Cardiac muscle cell (in vitro differentiated cells and primary cell): ENCODE measurements at places on chromosomes 13 and 19. TPM values are rescaled to one million over a fixed set of nuclear protein-coding genes. Genes with fewer than 3 reads are reported as not detected.

GRCh38 chr19:16316506-16316882 is 8.1 kb upstream of the KLF2 start:
- DNase-seq: no peak

GRCh38 chr19:45901432-45901911 is 941 bp downstream of the MYPOP start:
- DNase-seq: peak; percentile 29

GRCh38 chr19:9883231-9883758 is 48.2 kb downstream of the PIN1 start:
- no peak for DNase-seq

DNA sequence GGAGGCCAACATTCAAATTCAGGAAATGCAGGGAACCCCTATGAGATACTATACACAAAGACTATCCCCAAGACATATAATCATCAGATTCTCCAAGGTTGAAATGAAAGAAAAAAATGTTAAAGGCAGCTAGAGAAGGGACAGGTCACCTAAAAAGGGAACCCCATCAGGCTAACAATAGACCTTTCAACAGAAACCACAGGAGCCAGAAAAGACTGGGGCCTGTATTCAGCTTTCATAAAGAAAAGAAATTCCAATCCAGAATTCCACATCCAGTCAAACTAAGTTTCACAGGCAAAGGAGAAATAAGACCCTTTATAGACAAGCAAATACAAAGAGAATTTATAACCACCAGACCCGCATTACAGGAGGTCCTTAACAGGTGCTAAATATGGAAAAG is 1703.6 kb upstream of the PRR20A start:
- no peak for DNase-seq

DNA sequence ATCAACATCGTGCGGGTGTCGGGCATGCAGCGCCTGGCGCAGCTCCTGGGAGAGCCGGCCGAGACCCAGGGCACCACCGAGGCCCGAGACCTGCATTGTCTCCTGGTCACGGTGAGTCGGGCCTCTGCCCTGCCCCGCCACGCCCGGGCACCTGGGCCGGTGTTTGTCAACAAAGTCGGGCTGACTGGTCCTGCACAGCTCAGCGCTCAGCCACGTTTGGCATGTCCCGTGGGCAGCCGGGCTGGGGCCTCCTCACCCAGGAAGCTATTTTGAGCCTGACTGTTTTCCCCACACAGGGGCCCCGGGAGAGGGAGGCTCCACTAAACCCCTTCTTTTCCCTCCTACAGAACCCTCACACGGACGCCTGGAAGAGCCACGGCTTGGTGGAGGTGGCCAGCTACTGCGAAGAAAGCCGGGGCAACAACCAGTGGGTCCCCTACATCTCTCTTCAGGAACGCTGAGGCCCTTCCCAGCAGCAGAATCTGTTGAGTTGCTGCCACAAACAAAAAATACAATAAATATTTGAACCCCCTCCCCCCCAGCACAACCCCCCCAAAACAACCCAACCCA is 1.3 kb downstream of the GADD45B start:
- peak; percentile 34 for DNase-seq

DNA sequence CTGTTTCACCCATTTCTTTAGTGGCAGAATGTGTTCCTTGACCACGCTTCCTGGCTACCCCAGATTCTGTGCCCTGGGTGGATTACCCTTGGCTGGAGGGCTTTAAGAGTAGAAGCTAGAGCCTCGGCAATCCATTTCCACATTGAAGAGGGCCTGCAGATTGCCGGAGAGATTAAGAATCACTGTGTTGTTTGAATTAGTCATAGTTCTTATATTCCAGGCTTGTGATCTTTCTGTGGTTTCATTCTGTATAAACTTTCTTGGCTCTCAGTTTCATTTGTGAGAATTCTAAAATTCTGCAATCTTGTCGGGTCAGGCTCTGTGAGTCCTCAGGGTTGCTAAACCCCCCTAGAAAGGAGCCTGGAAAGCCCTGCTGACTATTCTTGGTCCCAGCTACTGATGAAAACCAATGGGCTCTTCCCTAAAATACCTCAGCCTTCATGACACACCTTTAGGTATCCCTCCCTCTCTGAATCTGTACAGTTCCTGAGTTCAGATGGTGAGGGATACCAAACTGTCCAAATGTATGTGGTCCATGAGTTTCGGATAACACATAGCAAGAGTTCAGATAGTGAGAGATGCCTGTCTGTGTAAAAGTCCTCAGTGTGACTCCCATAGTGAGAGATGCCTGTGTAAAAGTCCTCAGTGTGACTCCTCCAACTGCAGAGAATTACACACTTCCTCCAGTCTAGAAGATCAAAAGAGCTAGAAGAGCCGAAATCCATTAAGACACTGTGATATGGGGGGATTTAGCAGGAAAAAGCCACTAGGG is 4.3 kb downstream of the PHF11 start:
- no peak for DNase-seq

- no peak for DNase-seq
Measured at GRCh38 chr19:29815231-29815630, 3.4 kb downstream of the CCNE1 start.

GRCh38 chr19:20294181-20294580 is 127.2 kb downstream of the ZNF486 start:
- no peak for DNase-seq

- no peak for DNase-seq
Measured at GRCh38 chr13:92864584-92865284, 361.9 kb upstream of the GPC6 start.

DNA sequence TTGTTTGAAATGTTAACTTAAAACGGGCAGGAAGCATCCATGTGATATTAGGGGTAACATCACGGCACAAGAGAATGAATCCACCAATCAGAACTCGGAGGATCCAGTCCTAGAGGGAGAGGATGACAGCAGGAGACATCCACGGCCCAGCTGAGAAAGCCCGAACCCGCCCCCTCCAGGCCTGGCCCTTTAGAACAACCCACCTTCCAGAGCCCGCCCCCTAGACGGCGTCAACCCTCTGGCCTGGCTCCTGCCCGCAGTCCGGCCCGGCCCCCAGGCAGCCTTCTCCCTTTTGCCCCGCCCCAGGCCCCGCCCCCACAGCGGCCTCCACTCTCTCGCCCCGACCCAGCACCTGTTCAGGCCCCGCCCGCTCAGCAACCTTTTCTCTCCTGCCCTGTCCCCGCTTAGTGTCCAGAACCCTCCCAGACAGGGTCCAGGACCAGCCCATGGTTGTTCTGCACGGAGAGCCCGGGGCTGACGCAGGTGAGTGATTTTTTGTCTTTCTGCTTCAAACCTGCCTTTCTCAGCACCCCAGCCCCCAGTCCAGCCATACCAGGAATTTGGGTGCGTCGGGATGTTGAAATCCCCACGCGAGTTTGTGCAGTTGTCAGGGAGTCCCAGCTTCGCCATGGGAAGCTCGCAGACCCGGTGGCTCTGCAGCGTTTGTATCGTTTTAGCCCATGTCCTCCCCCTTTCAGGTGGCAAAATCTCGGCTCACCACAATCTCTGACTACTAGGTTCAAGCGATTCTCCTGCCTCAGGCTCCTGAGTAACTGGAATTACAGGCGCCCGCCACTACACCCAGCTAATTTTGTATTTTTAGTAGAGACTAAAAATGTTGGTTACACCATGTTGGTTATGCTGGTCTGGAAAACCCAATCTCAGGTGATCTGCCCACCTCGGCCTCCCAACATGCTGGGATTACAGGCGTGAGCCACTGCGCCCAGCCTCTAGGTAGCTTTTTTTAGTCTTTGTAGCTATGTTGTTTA is 16.1 kb downstream of the ZNF816 start:
- peak; percentile 43 for DNase-seq

- peak; percentile 86 for DNase-seq
Measured at GRCh38 chr13:35978607-35979316, 152.4 kb downstream of the DCLK1 start.

GRCh38 chr19:887072-887471 is 5.9 kb downstream of the MED16 start:
- peak; percentile 30 for DNase-seq

DNA sequence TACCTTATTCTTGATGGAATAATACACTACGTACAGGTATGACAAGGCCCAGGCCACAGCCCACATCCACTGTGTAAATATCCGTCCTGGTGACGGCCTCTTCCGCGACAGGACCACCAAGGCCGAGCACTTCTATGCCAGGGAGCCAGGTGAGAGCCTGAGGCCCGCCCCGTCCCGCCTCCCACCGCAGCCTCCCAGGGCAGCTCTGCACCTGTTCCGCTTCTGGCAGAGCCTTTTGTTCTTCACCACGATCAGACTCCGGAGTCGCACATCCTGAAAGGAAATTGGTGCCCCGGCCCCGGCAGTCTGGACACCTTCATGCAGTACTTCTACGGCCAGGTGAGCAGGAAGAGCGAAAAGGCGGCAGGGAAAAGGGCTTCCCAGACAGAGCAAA is 10.6 kb upstream of the ZNF358 start:
- DNase-seq: no peak

- DNase-seq: peak; percentile 52
Measured at GRCh38 chr19:49555600-49556411, 24.6 kb downstream of the NOSIP start.

DNA sequence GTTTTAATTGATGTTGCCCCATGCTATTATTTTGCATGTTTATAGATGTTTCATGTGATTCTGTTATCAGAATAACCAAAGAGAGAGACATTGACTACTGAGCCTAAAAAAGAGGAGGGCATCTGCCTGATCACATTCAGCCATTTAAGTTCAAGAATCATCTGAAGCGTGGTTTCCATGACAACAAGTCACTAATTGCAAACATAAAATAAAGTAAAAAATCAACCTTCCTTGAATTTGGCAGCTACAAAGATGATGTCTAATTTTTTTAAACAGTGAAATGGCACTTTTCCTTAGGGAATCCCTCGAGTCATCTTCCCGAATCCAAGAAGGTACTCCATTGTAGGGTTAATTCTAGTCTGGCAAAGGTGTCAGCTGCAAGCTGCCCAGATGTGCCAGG is 884.2 kb downstream of the DIAPH3 start:
- DNase-seq: no peak

- DNase-seq: no peak
Measured at GRCh38 chr13:36753176-36753575, 65.8 kb upstream of the RFXAP start.

- peak; percentile 68 for DNase-seq
Measured at GRCh38 chr19:17332677-17333581, 1.7 kb downstream of the ANO8 start.

- DNase-seq: no peak
Measured at GRCh38 chr19:35715981-35716800, 1.6 kb upstream of the KMT2B start.

DNA sequence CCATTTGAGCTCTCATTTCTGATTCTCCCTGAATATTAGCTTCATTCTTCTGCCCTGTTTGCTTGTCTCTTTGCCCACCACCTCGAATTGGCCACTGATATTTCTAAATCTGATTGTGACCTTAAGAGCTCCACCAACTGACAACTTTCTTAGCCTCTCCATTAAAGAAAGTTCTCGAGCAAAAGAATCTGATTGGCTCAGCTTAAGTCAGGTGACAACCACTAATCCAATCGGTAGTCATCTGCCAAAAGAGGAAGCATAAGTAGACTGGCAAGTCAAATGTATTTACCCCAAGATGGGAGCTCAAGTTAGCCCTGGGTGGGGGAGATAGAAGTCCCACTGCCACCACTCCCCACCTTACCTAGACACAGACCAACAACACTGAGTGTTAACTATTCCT is 41.5 kb downstream of the NOTCH3 start:
- no peak for DNase-seq

GRCh38 chr19:9939301-9939913 is 3.1 kb upstream of the OLFM2 start:
- peak; percentile 39 for DNase-seq

DNA sequence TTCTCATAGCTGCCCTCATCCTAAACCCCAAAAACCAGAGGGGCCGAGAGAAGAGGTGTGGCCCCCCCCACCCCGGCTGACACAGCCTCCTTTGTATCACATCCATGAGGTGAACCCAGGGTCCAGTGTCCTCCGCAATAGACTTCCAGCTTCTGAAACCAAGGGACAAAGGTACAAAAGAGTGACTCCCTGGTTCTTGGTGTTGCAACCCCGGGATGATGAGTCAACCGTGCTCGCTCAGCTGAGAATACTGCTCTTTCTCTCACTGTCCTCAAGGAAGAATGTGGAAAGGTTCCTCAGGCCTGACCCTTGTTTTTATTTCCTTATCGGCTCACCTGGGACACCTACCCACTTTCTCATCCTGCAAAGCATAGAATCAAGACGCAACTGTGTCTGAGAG is 5.5 kb downstream of the SLC15A1 start:
- no peak for DNase-seq

- DNase-seq: no peak
Measured at GRCh38 chr19:57096685-57097361, 23.0 kb upstream of the USP29 start.

- no peak for DNase-seq
Measured at GRCh38 chr19:28169168-28169887, 1043.6 kb downstream of the UQCRFS1 start.

DNA sequence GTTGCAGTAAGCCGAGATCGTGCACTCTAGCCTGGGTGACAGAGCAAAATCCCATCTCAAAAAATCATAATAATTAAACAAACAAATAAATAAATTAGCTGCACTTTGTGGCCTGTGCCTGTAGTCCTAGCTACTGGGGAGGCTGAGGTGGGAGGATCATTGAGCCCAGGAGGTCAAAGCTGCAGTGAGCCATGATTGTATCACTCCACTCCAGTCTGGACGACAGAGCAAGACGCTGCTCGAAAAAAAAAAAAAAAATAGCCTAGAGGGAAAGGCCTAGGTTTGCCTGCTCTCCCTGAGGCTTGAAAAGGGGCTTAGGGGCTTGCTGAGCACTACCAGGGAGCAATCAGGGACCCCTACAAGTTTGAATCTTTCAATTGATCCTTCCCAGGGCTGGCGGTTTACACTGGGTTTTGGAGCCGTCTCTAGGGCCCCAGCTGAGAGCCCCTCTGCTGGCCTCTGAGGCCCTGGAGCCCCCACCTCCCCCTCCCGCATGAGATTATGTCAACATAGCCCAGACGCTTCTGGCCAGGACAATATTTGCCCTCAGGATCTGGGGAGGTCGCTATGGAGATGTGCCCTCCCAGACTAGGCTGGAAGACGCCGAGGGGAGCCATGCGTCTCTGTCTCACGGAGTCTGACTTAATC is 10.4 kb upstream of the GIPR start:
- peak; percentile 42 for DNase-seq

- no peak for DNase-seq
Measured at GRCh38 chr13:103395139-103395538, 328.9 kb upstream of the SLC10A2 start.

GRCh38 chr13:43725460-43725859 is 61.3 kb downstream of the ENOX1 start:
- no peak for DNase-seq

The KLK11 gene
- total RNA-seq: not detected in 2 replicates

The PGLYRP2 gene
- total RNA-seq: not detected in 2 replicates

The CYP2A7 gene
- not detected in 2 replicates for total RNA-seq

The RFPL4AL1 gene
- not detected in 2 replicates for total RNA-seq

The ZNF575 gene
- total RNA-seq: 1.8 TPM in 1 of 2 replicates, not detected in the other

The ARHGAP33 gene
- total RNA-seq: 10.9 and 47.4 TPM in 2 replicates

The STOML3 gene
- total RNA-seq: not detected in 2 replicates

The ZNF99 gene
- not detected in 2 replicates for total RNA-seq

The KLHL1 gene
- total RNA-seq: not detected in 2 replicates
